ENCODE measurements at places on chromosomes 11 and 22. TPM values are rescaled to one million over a fixed set of nuclear protein-coding genes. Genes with fewer than 3 reads are reported as not detected.

Gene RBMXL2
- total RNA-seq = not detected

DNA sequence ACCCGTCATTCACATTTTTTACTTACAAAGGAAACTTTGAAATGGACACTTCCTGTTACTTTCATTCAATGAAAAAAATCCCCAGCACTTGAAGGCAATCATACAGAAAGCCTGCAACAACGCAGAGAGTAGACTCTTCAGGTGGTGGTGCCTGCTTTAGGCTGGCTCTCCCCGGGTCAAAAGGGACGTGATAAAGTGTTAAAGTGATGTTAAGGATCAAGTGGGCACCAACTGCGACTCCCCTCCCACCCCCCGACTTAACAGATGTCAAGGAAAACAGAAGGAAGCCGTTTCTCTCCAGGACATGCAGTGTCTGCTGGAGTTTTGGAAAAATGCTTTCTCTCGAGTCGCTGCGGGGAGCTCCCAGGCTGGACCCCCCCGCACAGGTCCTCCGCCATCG is 414 bp upstream of the PNPLA3 start:
- DNase-seq = peak; percentile 15

DNA sequence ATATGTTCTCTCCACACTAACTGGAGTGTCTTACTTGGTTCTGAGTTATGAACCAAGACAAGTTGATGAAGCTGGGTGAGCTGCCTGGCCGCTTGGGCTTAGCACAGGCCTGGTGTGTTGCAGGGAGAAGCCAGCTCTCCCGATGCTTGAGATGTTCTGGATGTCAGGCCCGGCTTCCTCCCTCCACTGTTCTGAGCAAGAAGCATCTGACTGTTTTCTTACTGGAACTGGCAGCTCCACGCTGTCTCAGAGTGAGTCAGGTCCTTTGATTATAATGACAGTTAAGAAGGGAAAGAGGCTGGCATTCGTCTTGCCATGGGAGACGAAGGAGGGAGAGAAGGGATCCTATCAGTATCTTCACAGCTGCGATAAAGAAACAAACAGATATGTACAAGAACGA is 46.5 kb upstream of the CRTAM start:
- peak; percentile 57 for DNase-seq

- DNase-seq = no peak
These were observed 1.1 kb upstream of the PHLDB1 start for GRCh38 chr11:118606157-118606843.

GRCh38 chr11:130390071-130390758 is 38.2 kb downstream of the ADAMTS8 start:
- peak; percentile 37 for DNase-seq
